ENCODE measurements at places on chromosomes 4 and X. TPM values are rescaled to one million over a fixed set of nuclear protein-coding genes. Genes with fewer than 3 reads are reported as not detected.

DNA sequence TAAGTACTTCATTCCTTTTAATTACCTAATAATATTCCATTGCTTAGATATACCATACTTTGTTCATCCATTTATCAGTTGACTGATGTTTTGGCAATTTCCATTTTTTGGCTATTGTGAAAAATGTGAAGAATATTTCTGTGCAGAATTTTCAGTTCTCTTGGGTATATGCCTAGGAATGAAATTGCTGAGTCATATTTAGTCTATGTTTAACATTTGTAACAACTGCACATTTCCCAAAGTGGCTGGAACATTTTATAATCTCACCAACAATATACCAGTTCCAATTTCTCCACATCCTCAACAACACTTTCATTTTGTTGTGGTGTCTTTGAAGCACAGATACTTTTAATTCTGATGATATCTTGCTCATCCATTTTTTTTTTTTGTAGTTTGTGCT lies 215.5 kb downstream of the PDGFC start:
- no peak for DNase-seq
- H3K4me3 ChIP-seq: no peak overlapping the region
- no peaks in the 10 kb centered on the region for H3K27me3 ChIP-seq
- no peak overlapping the region for H3K27ac ChIP-seq
- H3K36me3 ChIP-seq: no peaks in the 10 kb centered on the region
- no peaks in the 10 kb centered on the region for H3K4me1 ChIP-seq

STK32B gene
- total RNA-seq: 12.6 TPM

DNA sequence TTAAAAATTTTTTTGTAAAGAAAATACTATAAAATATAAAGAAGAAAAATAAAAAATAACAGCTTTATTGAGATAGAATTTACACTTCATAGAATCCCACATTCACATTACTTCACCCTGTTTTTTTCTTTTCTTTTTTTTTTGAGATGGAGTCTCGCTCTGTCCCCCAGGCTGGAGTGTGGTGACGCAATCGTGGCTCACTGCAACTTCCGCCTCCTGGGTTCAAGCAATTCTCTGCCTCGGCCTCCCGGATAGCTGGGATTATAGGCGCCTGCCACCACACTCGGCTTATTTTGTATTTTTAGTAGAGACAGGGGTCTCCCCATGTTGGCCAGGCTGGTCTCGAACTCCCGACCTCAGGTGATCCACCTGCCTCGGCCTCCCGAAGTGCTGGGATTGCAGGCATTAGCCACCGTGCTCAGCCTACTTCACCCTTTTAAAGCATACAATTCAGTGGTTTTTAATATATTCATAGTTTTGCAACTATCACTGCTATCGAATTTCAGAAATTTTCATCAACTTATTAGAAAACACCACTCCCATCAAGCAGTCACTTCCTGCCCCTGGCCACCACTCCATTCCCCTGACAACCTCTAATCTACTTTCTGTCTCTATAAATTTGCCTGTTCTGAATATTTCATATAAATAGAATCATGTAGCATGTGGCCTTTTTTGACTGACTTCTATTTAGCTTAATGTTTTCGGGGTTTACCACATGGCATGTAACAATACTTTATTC lies 48.7 kb downstream of the TMEM131L start:
- H3K4me3 ChIP-seq: no peak overlapping the region
- no peak overlapping the region for H3K27ac ChIP-seq
- no peaks in the 10 kb centered on the region for H3K27me3 ChIP-seq
- DNase-seq: no peak
- H3K36me3 ChIP-seq: no peaks in the 10 kb centered on the region
- H3K4me1 ChIP-seq: no peaks in the 10 kb centered on the region

- H3K4me1 ChIP-seq: peaks cover 36% of the 10 kb centered on the region
- DNase-seq: no peak
- no peaks in the 10 kb centered on the region for H3K27me3 ChIP-seq
- no peak overlapping the region for H3K27ac ChIP-seq
- H3K36me3 ChIP-seq: peaks cover 73% of the 10 kb centered on the region
Measured at GRCh38 chrX:153781428-153782047, 697 bp downstream of the SRPK3 start.

DNA sequence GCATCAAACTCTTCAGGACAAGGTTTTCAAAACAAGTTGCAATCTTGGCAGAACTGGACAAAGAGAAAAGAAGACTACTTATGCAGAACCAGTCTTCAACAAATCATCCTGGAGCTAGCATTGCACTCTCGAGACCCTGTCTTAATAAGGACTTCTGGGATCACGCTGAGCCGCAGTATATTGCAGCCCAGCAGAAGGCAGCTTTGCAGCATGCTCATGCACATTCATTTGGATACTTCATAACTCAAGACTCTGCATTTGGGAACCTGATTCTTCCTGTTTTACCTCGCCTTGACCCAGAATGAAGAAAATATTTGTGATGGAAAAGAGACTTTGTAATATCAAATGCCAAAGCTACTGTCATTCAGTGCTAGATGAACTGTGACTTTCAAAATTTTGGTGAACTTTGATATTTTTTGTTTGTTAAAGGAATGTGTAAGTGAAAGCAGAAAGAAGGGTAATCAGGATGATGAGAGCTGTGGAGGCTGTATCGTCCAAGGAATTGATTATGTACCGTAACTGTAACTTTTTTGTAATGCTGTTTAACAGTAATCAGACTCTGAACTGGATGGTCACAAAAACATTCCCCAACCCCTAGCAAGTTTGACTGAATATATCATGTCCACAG lies 27.2 kb downstream of the HSPA4L start:
- no peaks in the 10 kb centered on the region for H3K4me1 ChIP-seq
- no peaks in the 10 kb centered on the region for H3K36me3 ChIP-seq
- no peak overlapping the region for H3K4me3 ChIP-seq
- H3K27ac ChIP-seq: no peak overlapping the region
- no peak for DNase-seq

ATG4A gene
- total RNA-seq: 10.9 TPM

DNA sequence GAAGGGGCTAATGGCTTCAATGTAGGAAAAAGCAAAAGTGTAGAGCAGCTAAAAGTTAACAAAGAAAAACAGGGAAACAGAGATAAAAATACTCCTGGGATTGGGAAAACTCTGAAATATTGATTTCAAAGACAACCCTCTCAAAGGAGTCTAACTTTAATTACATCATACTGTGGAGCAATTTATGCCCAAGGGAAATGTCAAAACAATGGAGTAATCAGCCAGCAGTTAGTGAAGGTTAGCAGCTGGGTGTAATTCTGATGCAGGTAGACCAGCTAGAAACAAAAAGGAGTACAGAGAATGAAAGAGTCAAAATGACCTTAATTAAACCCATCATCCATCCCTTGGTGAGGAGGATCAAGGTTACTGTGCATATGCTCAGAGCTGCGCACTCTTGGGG lies 169.0 kb downstream of the ADAM29 start:
- no peaks in the 10 kb centered on the region for H3K36me3 ChIP-seq
- no peak overlapping the region for H3K4me3 ChIP-seq
- no peak for DNase-seq
- H3K27ac ChIP-seq: no peak overlapping the region

DNA sequence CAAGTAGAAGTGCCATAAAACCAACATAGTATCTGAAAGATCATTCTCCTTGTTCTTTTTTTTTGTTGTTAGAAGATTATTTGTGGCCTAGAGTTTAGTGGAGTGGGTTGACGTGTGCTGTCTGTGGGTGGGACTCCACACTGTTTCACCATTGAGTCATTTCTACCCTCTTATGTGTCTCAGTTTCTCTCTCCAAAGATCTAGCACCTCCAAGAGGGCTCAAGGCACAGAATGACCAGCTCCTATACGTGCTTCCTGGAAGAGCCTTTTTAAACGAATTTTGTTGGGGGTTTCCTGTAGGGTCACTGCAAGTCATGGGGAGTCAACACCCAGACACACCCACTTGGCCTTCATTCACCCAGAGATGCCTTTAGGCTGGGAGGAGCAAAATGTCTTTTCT lies 150.1 kb downstream of the KLF8 start:
- no peaks in the 10 kb centered on the region for H3K36me3 ChIP-seq
- no peak for DNase-seq
- H3K4me1 ChIP-seq: no peaks in the 10 kb centered on the region
- no peak overlapping the region for H3K27ac ChIP-seq
- H3K4me3 ChIP-seq: no peak overlapping the region
- H3K27me3 ChIP-seq: no peaks in the 10 kb centered on the region

DNA sequence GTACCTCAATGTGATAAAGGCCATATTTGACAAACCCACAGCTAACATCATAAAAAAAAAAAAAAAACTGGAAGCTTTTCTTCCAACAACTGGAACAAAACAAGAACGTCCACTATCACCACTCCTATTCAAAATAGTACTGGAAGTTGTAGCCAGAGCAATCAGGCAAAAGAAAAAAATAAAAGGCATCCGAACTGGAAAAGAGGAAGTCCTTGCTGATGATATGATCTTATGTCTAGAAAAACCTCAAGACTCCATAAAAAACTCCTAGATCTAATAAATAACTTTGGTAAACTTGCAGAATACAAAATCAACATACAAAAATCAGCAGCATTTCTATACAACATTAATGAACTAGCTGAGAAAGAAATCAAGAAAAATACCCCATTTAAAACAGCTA lies 134.3 kb downstream of the TEX11 start:
- H3K27me3 ChIP-seq: no peaks in the 10 kb centered on the region
- no peak overlapping the region for H3K4me3 ChIP-seq
- no peaks in the 10 kb centered on the region for H3K36me3 ChIP-seq
- DNase-seq: no peak
- H3K4me1 ChIP-seq: no peaks in the 10 kb centered on the region

DNA sequence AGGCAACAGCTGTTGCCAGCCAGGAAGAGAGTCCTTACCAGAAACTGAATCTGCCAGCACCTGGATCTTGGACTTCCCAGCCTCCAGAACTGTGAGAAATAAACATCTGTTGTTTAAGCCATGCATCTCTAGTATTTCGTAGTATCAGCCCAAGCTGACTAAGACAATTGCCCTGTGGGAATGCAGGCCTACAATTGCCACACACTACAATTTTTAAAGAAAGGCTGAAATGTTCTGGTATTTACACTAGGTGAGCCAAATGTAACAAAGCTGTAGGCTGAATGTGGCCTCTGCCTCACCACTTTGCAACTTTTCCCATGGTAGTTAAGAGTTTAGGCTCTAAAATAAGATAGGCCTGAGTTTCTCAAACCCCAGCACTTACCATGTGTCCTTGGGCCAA lies 59.1 kb downstream of the SPATA18 start:
- H3K4me3 ChIP-seq: no peak overlapping the region
- H3K27me3 ChIP-seq: no peaks in the 10 kb centered on the region
- H3K36me3 ChIP-seq: no peaks in the 10 kb centered on the region
- H3K27ac ChIP-seq: no peak overlapping the region
- H3K4me1 ChIP-seq: no peaks in the 10 kb centered on the region

F11 gene
- 0.99 TPM for total RNA-seq

DNA sequence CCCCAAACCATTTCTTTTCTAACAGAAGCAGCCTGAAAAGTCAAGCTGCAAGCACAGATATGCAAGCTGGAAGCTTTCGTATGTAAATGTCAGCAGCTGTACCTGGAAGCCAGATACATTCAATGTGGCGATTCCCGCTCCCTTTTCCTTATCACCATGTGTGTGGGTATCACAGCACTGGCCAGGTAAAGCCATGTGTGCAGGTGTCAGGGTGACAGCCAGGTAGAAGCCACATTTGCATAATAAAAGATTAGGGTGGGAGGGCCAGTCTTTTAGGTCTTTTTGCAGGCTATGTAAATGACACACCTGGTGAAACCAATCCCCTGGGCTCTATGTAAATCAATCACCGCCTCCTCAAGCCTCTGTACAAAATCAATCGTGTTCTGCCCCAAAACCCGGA lies 50.1 kb downstream of the RXFP1 start:
- no peaks in the 10 kb centered on the region for H3K4me1 ChIP-seq
- no peak overlapping the region for H3K4me3 ChIP-seq
- no peak overlapping the region for H3K27ac ChIP-seq
- H3K27me3 ChIP-seq: no peaks in the 10 kb centered on the region
- DNase-seq: no peak

DNA sequence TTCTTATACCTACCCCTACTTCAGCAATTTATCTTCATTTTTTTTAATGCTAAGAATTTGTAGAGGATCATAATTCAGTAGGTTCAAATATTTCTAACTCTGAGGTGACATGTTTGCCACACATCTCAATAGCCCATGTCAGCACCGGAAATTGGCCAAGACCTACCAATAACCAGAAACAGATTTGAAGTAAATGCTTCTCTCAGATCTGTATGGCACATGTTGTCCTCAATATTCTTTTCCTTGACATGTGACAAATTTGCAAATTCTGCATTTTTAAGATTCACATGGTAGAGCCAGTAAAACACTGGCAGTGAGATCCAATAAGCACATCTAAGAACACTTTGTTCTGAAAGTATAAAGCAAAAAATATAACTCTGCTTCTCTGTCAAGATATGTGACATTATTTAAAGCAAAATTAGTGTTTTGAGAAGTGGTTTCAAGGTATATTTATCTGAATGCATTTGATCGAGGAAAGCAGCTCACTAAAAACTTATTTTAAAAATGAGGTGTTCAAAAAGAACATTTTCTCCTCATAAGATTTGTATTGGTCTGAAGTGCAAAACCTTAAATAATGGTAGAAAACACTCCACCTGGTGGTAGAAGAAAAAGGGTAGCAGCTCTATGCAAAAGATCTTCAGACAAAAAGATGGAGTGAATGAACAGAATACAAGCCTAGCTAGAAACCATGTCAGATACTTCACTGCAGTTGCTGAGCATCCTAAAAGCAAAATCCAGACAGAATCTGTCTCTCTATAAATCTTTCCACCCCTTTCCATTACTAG lies 513.8 kb upstream of the FAM241A start:
- no peaks in the 10 kb centered on the region for H3K36me3 ChIP-seq
- no peak overlapping the region for H3K27ac ChIP-seq
- no peak overlapping the region for H3K4me3 ChIP-seq

DNA sequence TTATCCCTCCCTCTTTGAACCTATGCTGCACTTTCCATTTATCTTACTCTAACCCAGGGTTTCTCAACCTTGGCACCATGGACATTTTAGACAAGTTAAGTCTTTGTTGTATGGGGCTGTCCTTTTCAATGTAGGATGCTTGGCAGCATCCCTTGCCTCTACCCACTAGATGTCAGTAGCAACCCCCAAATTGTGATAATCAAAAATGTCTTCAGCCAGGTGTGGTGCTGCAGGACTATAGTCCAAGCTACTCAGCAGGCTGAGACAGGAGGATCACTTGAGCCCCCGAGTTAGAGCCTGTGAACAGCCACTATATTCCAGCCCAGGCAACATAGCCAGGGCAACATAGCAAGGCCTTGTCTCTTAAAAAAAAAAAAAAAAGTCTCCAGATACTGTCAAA lies 7.0 kb downstream of the LRCH2 start:
- H3K4me1 ChIP-seq: no peaks in the 10 kb centered on the region
- peaks cover 5% of the 10 kb centered on the region for H3K27me3 ChIP-seq
- no peak for DNase-seq
- H3K27ac ChIP-seq: no peak overlapping the region
- H3K36me3 ChIP-seq: no peaks in the 10 kb centered on the region
- no peak overlapping the region for H3K4me3 ChIP-seq

GRCh38 chr4:24607334-24607733 lies 23.0 kb upstream of the DHX15 start:
- no peak overlapping the region for H3K27ac ChIP-seq
- no peaks in the 10 kb centered on the region for H3K27me3 ChIP-seq
- H3K36me3 ChIP-seq: no peaks in the 10 kb centered on the region

ARX gene
- not detected for total RNA-seq

- no peaks in the 10 kb centered on the region for H3K4me1 ChIP-seq
- no peaks in the 10 kb centered on the region for H3K27me3 ChIP-seq
- no peak overlapping the region for H3K4me3 ChIP-seq
- DNase-seq: no peak
- H3K27ac ChIP-seq: no peak overlapping the region
Measured at GRCh38 chr4:55435141-55435841, 39.5 kb downstream of the TMEM165 start.

GRCh38 chr4:140256335-140256734 lies 102.4 kb upstream of the MAML3 start:
- H3K27me3 ChIP-seq: no peaks in the 10 kb centered on the region
- no peaks in the 10 kb centered on the region for H3K36me3 ChIP-seq
- no peak overlapping the region for H3K4me3 ChIP-seq
- no peak for DNase-seq
- no peak overlapping the region for H3K27ac ChIP-seq
